ENCODE measurements at places on chromosomes 3 and 15.
A peak's percentile ranks its signal among the peaks of the same experiment; 100 is the strongest.

- DNase-seq: no peak
Observed at GRCh38 chr3:32436816-32437189, 45.1 kb downstream of the CMTM7 start.

DNA sequence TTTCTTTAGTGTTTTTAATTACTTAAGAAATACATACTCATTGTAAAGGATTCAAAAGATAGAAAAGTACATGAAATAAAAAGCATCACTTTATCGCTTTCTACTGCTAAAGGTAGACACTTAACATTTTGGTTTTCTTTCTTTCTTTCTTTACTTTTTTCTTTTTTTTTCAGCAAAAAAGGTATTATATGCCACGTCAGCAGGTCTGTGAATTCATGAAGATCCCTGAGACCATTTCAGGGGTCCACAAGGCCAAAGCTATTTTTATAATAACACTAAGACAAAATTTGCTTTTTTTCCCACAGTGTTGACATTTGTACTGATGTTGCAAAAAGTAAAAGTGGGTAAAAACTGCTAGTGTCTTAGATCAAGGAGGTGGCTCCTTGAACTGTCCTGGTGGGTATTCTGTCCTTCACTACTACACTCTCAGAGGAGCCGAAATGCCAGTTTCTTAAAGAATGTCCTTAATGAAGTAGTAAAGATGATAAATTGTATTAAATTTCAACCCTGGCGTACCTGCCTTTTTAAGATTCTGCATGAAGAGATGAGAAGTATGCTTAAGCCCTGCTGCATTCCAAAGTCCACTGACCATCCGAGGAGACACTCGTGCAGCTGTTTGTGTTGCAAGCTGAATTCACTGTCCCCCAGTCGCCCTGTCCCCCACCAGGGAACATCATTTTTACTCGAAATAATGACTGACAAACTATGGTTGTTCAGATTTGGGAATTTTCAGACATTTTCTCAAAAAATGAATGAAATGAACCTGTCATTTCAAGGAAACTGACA, 106.7 kb upstream of the PIAS1 start:
- no peak for DNase-seq

DNA sequence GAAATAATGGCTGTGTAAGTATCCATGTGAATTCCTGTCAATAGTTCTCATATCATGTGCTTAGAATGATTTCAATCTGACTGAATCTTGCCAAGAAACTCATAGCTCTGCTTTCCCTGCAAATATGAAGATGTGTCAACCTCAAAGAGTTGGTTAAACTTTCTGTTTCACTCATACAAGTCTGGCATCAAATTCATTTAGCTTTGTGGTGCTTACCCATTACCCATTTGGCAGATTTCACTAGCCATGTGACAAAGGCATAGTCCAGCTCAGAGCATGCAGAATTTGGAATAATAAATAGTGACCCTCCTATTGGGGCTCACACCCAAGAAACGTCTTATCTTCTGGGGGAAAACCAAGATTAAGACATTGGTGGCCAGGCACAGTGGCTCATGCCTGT, 256.6 kb upstream of the TPRG1 start:
- no peak for DNase-seq

- no peak for DNase-seq
Observed at GRCh38 chr3:123817413-123817812, 66.7 kb downstream of the MYLK start.

DNA sequence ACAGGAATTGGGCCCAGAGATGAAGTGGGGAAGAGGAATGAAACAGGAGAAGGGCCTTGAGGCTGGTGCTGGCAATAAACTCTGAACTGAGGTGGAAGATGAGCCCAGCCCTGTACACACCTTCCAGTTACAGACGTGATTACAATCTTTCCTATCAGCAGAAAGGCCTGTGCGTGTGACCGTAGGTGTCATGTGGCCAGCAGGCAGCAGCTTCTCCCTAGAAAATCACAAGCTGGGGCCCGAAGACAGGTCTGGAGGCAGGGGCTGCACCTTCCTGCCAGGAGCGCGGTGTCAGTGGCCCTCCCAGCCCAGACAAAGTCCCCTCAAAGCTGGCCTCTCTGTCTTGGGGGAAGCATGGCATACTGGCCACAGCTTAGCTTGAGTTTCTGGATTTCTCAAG, 16.7 kb upstream of the PIGZ start:
- no peak for DNase-seq

DNA sequence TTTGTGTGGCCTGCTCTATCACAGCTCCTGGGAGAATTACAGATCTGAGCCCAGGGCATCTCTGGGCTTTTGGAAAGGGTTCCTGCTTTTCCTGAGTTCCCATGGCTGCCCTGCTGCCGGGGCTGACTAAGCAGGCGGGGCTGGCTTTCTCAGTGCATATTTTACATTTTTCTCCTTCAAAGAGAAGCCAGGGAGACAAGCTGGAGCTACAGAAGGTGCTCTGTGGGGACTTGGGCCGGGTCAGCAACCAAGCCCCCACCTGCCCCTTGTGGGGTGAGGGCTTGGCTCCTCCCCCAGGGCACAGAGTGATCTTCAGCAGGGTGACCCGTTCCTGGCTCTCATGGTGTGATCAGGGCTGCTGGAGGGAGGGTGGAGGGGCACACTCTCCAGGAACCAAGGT, 17.4 kb downstream of the ABTB1 start:
- no peak for DNase-seq

DNA sequence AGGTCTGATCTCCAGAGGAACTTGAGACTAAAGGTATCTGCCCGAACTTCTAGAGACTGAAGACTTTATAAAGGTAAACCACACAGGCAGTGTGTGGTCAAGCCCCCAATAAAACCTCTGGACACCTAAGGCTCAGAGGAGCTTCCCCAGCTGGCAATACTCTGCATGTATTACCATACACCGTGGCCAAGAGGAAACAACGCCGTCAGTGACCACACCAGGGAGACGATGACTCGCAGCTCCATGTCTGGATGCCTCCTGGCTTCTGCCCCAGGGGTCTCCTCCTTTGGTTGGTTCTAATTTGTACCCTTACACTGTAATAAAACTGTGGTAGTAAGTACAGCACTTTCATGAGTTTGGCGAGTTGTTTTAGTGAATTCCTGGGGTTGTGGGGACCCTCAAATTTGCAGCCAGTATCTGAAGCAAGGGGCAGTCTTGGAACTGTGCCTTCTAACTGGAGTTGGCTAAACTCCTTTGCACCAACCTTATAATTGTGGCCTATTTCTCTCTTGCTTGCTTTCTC, 32.1 kb upstream of the BCL2L10 start:
- no peak for DNase-seq

DNA sequence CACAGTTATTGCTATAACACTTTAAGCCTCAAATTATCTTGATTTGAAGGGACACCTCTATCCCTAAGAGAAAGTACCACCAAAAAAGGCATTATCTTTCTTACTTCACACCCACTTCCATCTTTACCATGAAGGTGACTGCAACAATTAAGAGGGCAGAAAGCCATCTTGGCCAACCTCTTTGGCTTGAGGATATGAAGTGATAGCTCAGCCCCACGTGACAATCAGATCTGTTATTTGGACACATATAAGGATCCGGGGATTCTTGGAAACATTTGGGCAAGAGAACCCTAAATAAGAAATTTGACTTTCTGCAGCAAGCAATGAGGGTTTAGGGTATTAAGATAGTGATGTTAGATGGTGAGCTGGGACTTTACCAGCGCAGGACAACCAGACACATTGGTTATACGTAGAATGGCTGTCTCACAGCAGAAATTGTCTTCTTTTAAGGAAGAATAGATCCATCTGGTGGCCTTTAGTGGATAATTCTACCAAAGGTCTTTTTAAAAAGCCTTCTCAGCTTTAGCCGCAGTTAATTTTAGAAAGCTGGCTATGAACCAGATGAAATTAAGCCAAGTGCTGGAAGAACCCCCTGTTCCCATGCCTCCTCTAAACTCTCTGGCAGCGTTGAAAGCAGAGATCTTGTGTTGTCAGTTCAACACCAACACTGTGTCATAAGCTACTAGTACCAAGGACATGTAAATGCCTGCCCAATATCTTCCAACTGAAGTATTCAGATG, 12.3 kb downstream of the HCLS1 start:
- DNase-seq: no peak

GRCh38 chr3:178479860-178480259, 56.4 kb upstream of the KCNMB2 start:
- no peak for DNase-seq

DNA sequence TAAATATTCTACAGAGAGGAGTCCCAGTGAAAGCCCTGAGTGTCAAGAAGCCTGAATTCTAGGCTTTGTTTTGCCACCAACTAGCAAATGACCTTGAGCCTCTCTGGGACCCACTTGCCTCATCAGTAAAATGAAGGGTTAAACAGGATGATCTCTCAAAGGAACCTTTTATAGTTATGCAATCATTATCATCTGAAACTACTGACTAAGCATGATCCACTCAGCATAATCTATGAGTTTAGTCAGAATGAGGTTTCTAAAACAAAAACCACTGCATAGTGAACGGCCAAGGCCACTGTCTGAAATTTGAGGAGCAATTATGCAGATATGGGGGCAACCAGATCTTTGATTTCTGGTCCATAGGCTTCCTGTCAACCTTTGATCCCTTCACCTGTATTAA, 319.0 kb downstream of the MECOM start:
- DNase-seq: no peak

GRCh38 chr3:172614340-172615274, 91.4 kb upstream of the TNFSF10 start:
- DNase-seq: no peak

- DNase-seq: no peak
Observed at GRCh38 chr3:68819361-68819760, 113.0 kb downstream of the TAFA4 start.

GRCh38 chr3:138594150-138594934, at the start of gene CEP70:
TSS of gene CEP70 (minus strand) at chr3:138594260. CDS start at chr3:138572927, 21,333 bp downstream.
- DNase-seq: peak; percentile 88

GRCh38 chr3:157300094-157300493, 136.6 kb upstream of the PTX3 start:
- no peak for DNase-seq

DNA sequence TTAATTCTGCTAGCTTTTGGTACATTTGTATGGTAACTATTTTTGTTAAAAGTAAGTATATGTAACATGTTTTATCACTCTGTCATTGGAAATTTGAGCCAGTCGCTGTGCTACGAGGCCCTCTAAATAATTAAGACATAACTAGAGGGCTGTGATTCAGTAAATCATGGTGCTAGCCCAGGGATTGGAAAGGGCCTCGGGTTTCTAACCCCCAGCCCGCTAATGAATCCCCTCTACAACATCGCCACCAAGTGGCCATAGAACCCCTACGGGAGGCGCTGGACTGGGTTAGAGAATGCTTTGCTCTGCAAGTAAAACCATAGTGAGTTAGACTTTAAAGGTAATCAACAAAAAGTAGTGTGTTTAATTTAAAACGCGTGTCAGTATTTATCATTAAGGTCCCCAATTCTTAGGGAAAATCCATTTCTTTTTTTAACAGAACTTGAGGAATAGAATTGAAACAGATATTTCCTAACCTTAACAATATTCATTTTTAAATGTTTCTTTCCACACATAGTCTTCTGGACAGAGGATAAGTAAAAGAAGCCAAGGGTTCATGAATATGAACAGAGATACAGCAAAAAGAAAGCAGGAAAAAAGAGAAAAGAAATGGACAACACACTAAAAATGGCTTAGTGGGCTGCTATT, 744.7 kb downstream of the EPHA3 start:
- no peak for DNase-seq

DNA sequence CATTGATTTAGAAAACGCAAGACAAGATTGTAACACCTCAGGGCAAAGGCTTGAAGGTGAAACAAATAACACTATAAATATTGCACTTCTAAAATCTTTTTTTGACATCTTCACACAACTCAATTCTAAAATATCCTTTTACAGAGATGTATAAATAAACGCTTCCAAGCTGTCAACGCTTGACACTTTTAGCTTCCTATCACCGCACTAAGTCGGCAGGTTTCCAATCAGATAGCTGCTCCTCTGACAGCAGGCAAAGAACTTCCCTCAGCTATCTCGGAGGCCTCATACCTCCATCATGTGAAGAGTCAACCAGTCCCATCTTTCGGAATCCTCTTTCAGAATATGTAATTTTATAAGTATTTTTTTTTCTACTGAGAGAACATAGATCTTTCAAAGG, 71.0 kb downstream of the PCOLCE2 start:
- DNase-seq: no peak

GRCh38 chr3:161552984-161553560, 56.5 kb downstream of the OTOL1 start:
- DNase-seq: no peak

DNA sequence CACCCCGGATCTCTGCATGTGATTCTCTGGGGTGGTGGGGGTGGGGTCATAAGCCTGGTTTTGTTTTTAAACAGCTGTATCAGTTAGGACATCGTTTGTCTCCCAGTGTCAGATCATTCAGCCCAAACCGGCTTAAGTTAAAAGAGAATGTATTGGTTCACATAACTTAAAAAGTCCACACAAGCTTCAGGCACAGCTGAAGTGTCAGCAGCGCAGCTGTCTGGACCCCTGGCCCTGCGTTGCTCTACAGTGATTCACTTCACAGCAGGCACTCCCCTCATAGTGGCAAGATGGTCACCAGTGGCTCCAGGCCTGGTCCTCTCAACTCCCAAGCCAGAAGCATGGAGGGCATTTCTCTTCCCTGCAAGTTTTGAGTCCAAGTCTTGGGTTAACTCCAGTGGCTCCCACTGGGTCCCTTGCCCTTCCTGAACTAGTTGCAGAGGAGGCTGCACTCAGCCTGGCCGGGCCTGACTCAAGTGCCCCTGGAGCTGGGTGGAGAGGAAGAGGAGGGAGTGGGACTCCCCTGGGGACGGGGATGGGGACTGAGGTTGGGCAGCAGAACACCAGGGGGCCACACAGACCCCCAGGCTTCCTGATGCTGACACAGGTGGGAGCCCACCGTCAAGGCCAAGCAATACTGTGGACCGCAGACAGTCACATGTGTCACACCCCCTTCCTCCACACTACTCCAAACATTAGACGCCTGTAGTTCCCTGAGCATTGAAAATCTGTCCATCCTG, 28.9 kb upstream of the GP9 start:
- DNase-seq: no peak

DNA sequence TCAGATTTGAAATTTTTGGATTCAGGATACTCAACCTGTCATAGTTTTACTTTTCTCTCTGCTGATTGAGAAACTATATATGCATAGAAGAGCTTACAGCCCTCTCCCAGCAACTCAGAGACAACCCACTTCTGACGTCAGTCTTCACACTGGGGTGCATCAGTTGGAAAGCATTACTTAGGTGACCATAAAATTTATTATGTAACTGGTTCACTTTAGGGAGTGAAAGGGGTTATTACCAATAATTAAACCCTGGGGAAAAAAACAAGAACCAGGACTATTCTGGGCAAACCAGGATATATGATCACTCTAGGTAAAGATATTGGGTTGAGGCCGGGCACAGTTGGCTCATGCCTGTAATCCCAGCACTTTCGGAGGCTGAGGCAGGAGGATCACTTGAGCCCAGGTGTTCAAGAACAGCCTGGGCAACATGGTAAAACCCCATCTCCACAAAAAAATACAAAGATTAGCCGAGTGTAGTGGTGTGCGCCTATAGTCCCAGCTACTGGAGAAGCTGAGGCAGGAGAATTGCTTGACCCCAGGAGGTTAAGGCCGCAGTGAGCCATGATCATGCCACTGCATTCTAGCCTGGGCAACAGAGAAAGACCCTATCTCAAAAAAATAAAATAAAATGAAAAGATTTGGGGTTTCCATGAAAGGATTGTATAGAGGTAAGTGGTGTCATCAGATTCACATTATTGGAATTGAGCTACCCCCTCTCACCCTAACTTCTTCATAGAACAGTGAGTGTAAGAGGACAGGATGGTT, 27.1 kb downstream of the HES1 start:
- DNase-seq: no peak
